ENCODE measurements at places on chromosomes 11 and 22.

GRCh38 chr11:47179655-47179991, 2.9 kb upstream of the ARFGAP2 start:
- peak; percentile 55 for DNase-seq

DNA sequence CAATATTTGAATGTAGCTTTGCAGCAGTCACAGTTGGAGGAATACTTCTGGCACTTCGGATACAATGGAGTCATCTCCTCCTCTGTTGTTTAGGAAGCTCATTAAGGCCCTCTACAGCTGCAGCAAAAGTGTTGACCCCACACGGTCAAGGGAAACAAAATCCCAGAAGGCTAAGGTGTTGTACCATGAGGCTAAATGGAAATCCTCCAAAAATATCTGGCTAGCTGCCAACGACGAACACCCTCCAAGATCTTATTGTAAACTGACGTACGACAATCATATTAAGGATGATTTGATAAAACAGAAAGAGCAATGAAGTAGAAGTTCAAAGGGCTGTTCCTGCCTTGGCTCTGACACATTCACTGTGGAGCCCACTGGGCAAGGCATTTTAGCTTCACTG, 4.0 kb downstream of the POGLUT3 start:
- no peak for DNase-seq

GRCh38 chr11:11871991-11872401, 30.2 kb downstream of the USP47 start:
- no peak for DNase-seq

DNA sequence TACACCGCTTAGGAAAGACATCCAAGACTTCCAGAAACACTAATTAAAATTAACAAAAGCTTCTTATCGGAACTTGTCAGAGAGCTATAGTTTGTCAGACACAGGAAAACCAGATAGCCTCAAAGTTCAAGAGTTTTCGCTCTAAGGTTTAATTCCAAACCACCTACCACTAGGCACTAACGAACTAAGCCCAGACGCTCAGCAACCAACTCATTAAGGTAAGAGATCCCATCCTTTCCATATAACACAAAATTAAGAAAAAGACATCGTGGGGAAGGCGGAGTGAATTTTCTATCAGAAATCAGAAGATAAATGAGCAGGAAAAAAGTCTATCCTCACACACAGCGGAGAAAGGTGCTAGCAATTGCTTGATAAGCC, 382 bp downstream of the IMMP1L start:
- no peak for DNase-seq

- peak; percentile 88 for DNase-seq
These were observed 1.9 kb downstream of the PATL1 start for GRCh38 chr11:59666969-59667368.

DNA sequence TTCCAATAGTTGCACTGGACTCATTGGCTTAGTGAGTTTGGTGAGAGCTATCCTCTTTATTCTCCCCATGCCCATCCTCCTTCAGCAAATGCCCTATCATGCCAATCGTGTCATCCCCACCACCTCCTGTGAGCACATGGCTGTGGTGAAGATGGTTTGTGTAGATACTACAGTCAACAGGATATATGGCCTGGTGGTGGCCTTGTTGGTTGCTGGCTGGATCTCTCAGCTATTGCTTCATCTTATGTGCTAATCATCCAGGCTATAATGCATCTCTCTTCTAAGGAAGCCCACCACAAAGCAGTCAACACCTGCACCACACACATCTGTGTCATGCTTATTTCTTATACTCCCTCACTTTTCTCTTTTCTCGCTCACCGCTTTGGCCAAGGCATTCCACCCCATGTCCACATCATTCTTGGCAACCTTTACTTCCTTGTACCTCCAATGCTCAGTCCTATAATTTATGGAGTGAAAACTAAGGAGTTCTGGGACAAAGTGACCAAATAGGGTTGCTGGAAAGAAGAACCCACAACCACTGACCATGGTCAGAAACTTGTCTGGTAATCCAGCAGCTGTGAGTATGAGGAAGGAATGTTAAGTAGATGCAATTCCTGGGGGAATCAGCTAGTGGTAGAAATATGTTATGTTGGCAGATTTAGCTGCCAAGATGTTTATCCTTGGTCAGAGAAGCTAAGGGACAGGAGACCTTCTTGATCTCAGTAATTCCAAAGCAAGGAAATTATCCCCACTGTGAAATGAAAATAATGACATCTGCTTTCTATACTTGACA, 16.3 kb upstream of the OR56B1 start:
- DNase-seq = no peak

DNA sequence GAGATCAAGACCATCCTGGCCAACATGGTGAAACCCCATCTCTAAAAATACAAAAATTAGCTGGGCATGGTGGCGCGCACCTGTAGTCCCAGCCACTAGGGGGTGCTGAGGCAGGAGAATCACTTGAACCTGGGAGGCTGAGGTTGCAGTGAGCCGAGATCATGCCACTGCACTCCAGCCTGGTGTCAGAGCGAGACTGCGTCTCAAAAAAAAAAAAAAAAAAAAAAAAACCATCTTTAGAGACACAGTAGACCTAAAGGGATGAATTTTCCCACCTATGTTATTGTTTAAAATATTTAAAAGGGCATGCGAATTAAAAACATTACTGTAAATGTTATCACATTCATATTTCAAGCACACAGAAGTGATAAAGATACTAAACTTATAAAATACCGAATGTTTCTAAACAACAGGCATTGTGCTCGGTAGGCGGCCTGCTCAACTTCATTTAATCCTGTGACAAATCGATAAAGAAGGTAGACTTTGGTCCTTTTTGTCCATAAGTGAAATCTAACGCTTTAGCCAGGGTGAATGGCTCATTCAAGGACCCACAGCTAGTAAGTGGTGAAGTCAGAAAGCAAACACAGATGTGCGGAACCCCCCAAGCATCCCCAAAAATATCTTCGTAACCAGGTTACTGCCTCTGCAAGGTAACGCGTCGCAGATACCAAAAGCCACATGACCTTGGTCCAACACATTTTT, 16.1 kb downstream of the NCAPD3 start:
- DNase-seq = peak; percentile 16

DNA sequence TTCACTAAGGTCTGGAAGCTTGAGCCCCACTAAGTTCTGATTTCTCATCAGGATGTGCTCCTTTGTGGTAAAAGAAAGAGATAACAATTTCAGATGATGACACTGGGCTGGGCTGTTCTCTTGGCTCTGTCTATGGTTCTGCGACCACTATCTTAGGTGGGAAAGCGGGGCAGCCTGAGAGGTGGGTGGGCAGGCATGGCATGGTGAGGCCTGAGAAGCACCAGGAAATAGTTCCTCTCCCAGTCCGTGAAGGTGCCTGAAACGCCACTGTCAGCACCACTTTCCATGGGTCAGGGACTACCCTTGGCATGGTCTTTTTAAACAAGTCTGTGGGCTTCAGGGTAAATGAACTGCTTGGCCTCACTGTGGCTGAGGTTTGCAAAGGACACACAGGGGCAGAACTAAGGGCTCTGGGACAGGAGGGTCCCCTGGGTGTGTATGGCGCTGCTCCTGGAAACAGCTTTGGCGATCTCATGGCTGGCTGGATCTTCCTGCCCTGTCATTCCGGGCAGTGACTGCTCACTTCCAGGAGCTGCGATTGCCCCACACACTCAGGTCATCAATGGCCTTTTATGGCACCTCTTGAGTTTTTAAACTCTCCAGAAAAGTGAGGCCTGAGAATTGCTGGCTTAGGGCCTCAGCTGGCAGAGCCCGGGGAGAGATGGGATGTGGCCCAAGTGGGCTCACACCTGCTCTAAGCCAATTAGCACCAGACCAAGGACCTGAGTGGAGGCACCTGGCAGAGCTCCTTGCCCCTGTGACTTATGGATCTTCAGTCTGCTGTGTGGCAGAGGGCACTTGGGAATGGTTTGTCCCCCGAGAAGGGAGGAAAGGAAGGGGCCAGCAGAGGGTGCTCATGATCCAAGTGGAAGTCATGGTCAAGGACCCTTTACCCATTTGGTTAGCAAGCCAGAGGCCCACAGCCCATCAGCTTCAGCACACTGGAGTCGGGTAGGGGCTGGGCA, 55.6 kb upstream of the LYVE1 start:
- DNase-seq = no peak

DNA sequence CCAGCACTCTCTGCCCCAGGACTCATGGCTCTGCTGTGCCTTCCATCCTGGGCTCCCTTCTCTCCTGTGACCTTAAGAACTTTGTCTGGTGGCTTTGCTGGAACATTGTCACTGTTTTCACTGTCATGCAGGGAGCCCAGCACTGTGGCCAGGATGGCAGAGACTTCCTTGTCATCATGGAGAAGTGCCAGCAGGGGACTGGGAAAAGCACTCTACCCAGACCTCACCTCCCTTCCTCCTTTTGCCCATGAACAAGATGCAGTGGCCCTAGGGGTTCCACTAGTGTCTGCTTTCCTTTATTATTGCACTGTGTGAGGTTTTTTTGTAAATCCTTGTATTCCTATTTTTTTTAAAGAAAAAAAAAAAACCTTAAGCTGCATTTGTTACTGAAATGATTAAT, 2.9 kb upstream of the TTC36 start:
- DNase-seq = no peak

- DNase-seq = no peak
These were observed 99.3 kb upstream of the FAT3 start for GRCh38 chr11:92125321-92125720.

DNA sequence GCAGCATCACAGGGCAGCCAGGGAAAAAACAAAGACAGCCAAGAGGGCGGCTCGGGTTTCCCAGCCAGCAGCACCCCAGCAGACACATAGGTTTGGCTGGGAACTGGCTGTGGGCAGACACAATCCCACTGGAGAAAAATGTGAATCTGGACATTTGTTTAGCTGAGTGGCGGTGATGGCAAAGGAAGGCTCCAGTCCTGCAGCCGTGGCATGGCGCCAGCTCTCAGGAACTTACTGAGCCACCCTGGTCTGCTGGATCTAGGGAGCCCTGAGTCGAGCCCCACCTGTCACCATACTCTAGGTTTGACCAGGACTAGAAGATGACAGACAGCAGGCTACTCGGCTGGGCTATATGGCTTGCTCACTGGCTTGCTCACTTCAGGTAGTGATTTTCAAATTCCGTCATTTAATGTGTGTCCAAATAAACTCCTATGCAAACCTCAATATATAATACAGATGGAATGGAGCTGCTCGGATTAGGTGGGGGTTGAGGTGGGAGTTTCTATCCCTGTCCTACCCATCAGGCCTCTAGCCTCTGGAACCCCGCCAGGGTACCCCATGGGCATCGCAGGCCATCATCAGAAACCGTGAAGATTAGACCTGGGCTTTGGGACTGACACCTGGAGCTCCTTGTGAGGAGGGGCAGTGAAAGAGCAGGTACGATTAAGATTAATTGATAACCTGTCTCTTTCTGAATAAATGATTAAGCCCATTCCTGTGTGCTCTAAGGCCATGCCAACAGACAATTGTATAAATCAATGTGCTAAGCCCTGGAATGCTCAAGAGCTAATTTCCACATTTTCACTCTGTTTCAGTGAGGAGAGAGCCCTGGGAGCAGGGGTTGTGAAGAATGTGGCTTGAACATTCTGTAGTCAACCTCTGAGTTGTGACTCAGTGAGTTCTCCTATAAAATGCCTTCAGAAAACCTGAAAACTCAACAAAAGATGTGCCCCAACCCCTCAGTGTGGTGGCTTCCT, 42.5 kb downstream of the GALNT18 start:
- DNase-seq = no peak
